ENCODE measurements at places on chromosomes 1 and 21.

DNA sequence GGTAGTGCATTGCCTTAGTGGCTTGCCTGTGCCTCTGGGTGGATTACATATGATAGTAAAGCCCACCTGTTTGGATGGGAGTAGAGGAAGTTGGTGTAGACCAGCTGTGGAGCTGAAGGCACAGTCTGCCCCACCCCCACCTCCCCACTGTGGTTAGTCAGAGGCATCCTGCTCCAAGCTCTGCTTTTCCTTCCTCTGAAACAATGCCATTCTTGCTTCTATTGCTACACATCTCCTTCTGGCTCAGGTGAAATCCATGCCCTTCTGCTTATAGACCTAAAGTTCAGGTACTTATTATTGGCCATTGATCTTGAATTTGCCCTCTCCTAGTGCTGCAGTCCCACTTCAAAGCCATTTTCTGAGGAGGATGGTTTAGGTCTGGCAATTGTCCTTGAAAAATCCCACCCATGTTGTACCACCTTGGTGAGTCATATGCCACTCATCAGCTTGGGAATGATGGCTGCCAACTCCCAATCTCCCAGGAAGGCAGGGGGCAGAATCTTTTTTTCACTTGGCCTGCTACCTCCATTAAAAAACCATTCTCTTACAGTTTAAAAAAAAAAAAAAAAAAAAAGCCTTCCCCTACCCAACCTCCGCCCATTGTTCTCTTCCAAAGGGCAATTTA, 6.7 kb upstream of the TXLNA start:
- no peak for DNase-seq

GRCh38 chr21:45977396-45977795, 4.2 kb upstream of the COL6A1 start:
- no peak for DNase-seq

DNA sequence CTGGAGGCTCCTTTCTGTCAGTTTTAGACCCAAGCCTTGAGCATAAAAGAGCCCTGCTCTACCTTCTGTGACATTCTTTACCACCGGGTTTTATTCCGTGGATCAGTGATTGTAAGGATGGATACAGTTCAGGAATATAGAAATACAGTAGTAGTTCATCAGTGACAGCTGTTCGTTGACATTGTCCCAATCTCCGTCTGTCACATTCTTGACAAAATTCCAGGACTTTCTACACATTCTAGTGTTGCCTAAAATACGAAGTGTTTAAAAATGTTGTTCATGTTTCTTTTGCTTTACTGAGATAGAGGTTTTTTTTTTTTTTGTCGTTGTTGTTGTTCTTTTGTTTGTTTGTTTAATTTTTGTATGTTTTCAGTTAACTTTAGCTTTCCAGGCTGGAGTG, 29.9 kb downstream of the MAP10 start:
- DNase-seq = no peak

DNA sequence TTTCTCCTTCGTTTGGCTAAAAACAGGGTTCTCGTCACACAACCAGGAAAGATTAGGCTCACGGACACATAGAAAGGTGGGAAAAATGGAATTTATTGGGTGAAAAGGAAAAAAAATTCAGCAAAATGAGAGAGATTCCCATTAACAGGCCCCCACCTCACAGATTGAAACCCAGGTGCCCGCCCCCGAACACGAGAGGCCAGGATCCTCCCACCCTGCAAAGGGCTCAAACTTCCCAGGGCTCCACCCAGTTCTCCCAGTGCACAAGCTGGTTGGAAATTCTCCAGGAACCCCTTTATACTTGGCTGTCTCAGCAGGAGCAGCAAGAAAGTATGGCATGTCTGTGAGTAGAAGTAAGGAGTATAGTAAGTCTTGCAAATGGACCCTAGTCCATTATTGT, 499.7 kb downstream of the RWDD3 start:
- DNase-seq = no peak

DNA sequence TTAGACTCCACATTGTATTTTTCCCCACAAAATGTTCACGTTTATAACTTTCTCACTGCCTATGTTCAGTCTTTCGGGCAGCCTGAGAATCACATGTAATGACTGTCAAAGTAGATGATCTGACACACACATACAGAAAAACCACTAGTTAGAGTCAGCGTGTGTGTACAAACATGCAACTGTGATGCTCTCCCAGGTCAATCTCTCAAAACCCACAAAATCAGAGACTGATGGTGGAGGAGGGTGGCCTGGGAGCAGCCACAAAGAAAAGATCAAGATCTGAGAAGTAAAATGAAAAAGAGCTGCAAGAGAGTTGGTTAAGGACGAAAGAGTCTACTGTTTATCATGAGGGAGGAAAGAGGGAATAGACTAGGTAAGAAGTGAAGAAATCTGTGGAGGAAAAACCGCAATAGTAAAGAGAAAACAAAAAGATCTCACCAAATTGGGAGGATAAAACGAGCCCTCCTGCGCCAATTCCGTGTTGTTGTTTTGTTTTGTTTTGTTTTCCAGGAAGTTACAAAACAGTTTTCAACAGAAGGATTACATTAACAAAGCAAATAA, 2.3 kb downstream of the EGLN1 start:
- no peak for DNase-seq

- no peak for DNase-seq
Measured at GRCh38 chr1:95197616-95198252, 36.3 kb upstream of the RWDD3 start.

DNA sequence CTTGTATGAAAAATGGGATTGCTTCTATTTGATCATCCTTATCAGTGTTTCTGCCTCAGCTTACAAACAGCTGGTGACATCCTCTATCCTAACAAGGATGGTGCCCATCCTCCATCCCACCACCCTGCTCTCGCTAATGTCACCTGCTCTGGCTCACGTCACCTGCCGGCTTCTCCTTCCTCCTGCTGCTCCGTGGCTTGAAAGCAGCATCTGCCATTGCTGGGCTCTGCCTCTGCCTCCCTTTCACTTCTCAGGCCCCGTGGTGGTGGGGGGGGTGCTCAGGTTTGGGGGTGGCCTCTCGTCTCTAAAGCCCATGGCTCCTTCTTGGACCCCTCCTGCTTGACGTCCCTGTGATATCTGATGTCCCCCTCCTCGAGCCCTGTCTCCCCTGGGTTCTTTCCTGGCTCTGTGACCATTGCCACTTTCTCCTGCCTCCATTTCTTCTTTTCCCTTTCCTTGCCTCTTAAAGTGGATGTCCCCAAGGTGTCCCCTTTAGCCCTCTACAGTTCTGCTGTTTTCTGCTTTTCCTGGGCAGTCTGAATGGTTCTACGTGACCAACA, 135.5 kb upstream of the ERRFI1 start:
- no peak for DNase-seq

DNA sequence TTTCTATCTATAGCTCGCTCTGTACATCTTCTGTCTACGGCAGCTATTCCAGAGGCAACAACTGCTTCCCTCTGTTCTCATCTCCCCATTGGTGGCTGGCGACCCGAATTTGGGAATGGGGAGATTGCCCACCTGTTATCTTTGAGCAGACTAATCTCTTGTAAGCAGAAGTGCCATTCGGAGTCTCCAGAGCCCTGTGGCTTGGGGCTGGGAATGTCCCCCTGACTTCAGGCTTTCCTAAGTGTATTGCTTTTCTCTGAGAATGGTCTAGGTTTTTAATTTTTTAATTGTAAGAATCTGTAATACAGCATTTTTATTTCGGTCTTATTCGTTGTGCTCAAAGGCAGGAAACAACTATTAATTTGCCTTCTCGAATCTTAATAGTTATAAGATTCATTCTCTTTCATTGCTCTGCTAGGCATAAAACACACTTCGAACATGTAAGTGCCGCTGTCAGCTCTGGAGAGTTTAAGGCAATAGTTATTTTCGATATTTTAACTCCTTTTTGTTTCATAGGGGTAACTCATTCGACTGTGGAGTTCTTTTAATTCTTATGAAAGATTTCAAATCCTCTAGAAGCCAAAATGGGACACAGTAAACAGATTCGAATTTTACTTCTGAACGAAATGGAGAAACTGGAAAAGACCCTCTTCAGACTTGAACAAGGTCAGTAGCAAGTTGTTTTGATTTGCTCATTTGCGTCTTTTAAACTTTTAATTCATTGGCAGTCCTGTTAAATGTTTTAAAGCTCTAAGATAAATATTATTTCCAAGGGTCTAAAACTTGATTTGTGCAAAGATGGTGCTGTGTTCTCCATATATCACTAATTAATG, 514 bp downstream of the AGL start:
- DNase-seq = no peak

- no peak for DNase-seq
Measured at GRCh38 chr1:40690771-40691537, 550 bp upstream of the NFYC start.

DNA sequence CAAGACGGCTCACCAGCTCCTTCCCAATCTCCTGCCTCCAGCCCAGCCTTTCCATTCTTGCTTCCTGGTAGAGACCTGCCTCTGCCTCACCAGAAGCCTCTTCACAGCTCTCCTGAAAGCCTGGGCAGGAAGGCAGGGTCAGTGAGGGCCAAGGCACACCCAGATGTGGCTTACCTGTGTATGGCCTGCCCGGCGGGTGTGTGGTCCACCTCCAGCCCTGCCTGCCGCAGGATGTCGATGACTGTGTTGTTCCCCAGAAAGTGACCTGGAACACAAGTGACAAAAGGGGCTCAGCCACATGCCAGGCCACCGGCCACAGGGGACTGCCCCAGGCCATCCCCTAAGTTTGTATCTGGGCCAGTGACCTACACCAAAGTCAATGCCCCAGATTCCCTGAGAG, 218.9 kb downstream of the TRABD2B start:
- no peak for DNase-seq

- DNase-seq = no peak
Measured at GRCh38 chr1:15213341-15213821, 33.6 kb upstream of the FHAD1 start.

DNA sequence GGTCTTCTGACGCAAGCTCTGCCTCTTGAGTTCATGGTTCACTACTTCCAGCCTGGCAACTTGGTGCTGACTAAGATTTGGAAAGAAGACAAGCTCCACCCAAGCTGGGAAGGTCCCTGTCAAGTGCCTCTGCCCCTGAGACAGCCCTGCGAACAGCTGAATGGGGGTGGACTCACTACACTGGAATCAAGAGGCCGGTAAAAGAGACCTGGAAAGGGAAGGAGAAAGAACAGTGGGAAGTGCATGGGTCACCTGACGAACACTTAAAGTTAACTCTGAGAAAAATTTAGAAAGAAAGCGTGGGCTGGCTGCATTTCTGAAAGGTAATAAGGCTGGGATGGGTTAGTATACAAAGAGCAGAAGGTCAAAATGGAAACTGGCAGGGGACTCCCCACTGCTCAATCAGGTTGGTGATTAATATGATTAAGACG, 26.1 kb upstream of the ZNF496 start:
- DNase-seq = no peak

GRCh38 chr21:41706263-41706639, 60.6 kb downstream of the RIPK4 start:
- no peak for DNase-seq

DNA sequence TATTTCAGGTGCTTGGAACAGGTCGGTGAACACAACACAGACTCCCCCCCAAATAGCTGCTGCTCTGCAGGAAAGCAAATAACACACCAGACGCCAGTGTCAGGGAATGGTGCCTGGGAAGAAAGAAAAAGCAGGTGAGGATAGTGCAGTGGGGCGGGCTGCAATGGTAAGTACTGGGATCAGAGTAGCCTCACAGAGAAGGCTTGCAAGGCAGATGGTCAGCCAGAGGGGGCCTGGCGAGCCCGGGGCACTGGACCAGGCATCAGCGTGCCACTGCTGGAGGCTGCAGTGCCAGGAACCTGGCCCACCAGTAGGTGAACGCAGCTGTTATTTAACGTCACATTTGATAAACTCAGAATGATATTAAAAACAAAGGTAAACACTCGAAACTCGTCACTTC, 60.0 kb downstream of the POFUT2 start:
- DNase-seq = no peak

- DNase-seq = no peak
Measured at GRCh38 chr1:235100194-235100772, 28.4 kb downstream of the TOMM20 start.

DNA sequence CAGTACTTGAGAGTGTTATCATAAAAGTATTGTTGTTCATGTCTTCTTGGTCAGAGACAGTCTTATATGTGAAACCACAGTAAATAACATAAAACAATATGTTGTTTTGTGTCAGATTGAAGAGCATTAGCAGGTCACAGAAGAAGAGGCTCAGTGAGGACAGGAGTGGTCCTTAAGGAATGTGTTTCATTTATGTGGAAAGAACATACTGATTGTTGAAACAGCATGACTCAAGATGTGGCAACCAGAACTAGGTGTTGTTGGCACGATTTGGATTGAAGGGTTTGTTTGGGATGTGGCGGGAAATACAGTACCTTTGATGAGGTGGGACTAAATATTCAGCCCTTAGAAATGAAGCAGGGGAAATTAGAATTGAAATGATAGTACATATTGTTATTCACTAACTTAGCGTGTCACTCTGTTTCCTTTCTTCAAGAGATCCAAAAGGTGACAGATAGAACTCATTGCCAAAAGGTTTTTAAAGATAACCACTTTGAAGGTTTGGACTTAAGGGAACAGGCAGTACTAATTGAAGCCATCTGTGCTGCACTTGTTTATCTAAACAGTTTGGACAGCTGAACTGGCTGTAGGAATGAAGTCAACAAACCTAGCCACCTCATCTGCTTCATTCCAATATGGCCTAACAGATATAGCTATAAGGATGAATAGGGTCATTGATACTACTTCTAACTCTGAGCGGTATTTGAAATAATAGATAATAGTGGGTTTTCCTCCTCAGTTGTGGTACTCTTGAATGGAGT, 14.4 kb downstream of the RALGPS2 start:
- DNase-seq = no peak

DNA sequence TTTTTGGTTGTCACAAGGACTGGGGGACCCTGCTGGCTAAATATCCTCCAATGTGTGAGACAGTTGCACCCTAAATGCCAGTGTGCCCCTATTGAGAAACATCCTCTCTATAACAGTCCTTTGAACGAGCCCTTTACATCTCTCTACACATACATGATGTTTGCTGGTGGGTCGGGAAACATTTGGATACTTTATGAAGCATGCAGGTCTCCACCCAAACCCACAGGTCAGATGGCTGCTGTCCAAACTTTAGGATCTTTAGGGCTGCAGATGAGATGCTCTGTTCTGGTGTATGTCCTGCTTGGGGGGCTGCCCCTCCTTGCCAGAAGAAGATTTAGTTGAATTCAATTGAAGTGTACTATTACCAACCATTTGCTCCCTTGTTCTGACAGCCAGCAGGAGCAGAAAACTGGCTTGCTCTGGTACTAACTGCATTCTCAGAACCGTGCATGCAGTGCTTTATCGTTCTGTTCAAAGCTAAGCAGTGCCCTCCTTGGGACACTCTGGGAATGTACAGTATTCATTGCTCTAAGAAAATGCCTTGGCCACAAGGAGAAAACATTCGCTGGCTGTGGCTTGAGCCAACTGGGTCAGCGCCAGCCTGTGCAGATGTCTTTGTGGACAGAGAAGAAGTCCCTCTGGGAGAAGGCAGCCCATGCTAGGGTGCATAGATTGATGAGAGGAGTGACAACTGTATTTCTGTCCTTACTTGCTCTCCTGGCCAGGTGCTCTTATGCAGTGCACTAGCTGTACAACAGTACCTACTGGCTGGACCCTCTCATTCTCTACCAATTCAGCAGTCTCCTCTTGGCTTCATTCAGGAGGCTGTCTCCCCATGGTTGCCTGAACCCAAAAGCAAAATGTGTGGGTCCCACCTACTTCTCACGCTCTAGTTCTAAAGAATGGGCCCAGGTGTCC, 61.4 kb upstream of the DIRAS3 start:
- no peak for DNase-seq

GRCh38 chr1:240533154-240533780, 78.7 kb downstream of the GREM2 start:
- no peak for DNase-seq

GRCh38 chr1:234371414-234371813, 1.8 kb upstream of the COA6 start:
- no peak for DNase-seq
